Kasumi-1 (cell line): ENCODE measurements at places on chromosomes 16 and 17.

DNA sequence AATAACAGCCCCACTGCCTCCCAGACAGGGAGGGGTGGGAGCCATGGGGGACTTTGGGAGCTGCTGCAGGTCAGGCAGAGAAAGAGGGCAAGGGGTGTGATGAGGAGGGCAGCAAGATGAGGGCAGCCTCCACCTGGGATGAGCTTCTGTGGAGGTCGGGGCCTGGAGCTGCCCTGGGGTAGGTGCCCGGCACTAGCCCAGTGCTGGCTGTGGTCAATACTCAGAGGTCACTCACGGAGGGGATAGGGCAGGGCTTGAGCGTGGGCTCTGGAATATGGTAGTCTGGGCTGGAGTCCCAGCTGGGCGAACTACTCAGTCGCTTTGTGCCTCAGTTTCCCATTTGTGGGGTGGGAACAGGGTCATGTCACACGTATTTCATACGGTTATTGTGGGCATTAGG, 169.0 kb downstream of the IRF8 start:
- no peak for DNase-seq

GRCh38 chr16:80804056-80804525, 307 bp downstream of the CDYL2 start:
- peak; percentile 30 for DNase-seq

- DNase-seq, result no peak
These were observed 34.2 kb downstream of the COPRS start for GRCh38 chr17:31824766-31825360.

GRCh38 chr17:48391444-48391843, 38.6 kb downstream of the SKAP1 start:
- DNase-seq, result no peak

- no peak for DNase-seq
These were observed 23.8 kb downstream of the UNC13D start for GRCh38 chr17:75820094-75821080.

DNA sequence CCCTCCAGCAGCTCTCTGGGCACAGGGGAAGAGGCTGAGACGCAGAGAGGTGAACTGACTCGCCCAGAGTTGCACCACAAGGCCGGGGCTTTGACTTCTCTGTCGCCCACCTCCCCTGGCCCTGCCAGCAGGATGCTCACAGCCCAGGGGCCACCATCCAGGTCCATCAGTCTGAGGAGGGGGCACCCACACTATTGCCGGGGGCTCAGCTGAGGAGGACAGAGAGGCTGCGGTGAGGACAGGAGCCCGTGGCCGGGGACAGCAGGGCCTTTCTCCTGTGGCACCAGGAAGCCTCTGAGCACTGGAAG, 32.6 kb downstream of the KDM8 start:
- DNase-seq, result no peak

DNA sequence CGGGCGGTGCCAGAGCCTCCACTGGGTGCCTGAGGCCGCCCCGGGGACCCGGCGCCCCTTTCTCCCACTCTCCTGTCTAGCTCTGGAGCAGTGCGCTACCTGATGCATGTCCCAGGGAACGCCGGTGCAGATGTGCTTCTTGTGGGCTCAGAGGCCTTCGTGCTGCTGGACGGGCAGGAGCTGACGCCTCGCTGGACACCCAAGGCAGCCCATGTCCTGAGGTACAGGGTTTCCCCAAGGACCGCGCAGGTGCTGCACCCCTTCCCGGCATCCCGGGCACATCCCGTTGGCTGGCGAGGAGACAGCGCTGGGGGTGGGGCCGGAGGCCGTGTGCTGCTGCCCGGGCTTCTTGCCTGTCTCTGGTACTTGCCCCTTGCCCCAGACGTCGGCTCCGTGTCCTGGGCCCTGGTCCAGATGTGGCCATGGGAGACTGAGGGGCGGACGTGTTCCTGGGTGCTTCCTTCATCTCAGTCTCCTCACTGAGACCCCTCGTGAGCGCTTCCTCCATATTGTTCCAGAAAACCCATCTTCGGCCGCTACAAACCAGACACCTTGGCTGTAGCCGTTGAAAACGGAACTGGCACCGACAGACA, 12.5 kb downstream of the RGS11 start:
- DNase-seq, result no peak

- no peak for DNase-seq
These were observed 81.6 kb upstream of the HS3ST2 start for GRCh38 chr16:22732400-22732799.

- DNase-seq, result no peak
These were observed 4.2 kb upstream of the GNA13 start for GRCh38 chr17:65060631-65061254.

DNA sequence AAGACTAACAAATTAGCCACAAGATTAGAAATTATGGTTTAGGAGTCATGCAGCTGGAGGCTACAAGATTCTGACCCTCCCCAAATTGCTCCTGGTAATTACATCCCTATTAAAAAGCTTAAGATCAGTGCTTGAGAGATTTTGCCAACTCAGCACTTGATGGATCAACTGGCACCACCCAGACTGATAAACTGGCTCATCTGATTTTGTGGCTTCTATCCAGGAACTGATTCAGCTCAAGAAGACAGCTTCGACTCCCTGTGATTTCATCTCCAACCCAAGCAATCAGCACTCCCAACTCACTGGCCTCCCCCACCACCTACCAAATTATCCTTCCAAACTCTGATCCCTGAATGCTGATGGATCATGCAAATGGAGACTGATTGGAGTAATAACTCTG, 94.8 kb downstream of the TNFRSF13B start:
- no peak for DNase-seq

GRCh38 chr16:11670171-11671131, 2.2 kb downstream of the SNN start:
- DNase-seq, result no peak

DNA sequence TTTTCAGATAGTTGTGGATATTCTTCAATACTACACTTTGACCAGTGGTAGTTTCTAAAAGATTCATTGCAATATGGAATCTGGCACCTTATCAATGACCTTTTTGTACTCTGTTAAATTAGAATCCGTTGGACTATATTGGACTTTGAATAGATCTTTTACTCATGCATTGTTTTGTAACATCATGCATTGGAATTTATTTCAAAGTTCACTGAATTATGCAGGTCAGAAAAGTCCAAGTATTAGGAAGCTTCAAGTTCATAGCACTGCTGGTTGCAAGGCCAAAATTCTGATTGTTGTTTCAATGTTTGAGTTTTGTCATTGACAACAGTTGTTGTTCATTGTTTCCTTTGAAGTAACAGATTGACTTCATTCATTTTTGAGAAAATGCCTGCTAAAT, 7.9 kb upstream of the DHRS11 start:
- no peak for DNase-seq

DNA sequence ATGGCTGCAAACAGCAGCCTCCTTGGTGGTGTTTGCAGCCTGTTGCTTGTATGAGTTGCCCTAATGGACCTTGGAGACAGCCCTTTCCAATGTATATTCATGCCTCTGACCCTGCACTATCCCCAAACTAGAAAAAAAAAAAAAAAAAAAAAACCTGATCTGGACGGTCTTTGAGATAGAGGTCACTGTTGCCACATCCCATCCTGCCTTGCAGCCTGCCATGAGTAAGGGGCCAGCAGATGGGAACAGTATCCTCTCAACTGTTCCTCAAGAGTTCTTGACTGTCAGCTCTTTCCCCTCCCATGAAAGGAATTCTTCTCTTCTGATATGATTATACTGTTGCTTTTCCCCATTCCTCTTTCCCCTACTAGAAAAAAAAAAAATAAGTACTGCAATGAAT, 152.4 kb downstream of the SSH2 start:
- no peak for DNase-seq

DNA sequence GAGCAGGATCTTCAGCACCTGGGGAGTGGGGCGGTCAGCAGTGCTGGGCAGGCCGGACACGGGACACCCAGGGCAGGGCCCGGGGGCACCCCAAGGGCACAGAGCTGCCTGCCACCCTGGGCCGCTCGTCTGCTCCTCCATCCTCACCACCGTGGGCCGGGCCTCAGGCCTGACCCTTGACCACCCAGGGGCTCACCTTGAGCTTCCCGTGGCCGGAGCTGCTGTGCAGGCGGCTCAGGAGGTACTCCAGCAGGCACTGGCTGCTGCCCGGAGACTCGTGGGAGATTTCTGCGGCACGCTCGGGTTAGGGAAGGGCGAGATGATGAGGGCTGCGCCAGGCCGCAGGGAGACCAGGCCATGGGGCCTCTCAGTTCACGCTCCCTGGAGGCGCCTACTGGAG, 2.1 kb downstream of the TEPSIN start:
- DNase-seq, result no peak

DNA sequence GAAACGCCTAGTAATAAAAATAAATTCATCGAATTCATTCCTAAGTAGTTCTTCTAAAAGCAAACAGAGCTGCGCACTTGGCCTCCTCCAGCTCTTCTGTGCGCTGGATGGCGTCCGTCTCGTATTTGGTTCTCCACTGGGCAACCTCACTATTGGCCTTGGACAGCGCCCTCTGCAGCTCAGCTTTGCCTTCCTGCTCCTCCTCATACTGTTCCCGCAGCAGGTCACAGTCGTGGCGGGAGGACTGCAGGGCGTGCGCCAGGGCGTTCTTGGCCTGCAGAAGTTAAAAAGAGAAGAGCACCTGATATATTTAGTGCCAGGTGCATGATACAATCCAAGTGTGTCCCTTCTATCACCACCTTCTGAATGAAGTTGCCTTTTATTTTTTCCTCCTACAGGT, 21.8 kb downstream of the MYH3 start:
- DNase-seq, result no peak

- DNase-seq, result no peak
These were observed 38.4 kb downstream of the HNF1B start for GRCh38 chr17:37706446-37706845.

GRCh38 chr17:44086364-44087311, 16.1 kb downstream of the G6PC3 start:
- DNase-seq, result peak; percentile 64
